ENCODE measurements at places on chromosomes 12 and 14. TPM values are rescaled to one million over a fixed set of nuclear protein-coding genes. Genes with fewer than 3 reads are reported as not detected.

RND1 gene
- total RNA-seq = 14.9 TPM

ATL1 gene
- total RNA-seq = 6.3 TPM

GRCh38 chr12:56839915-56840325 lies 76.8 kb downstream of the HSD17B6 start:
- no peak for DNase-seq

- no peak for DNase-seq
These were observed 245.8 kb upstream of the RMST start for GRCh38 chr12:97216848-97217247.

- DNase-seq = no peak
These were observed 17.4 kb upstream of the SLC10A1 start for GRCh38 chr14:69814397-69814796.

DNA sequence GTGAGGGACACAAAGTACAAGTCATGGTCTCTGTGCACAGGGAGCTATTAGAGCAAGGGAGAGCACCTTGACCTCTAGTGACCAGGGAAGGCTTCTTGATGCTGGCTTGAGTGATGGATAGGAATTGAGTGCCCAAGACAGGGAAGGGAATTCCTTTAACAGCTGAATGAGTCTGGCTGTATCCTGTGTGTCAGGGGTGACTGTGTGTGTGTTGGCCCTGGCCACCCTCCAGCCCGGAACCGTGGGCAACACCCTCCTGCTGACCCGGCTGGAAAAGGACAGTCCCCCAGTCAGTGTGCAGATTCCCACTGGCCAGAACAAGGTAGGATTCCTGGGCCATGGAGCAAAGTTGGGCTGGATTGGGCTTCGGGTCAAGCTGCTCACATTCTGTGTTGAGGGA lies 5.5 kb upstream of the PFDN5 start:
- DNase-seq = no peak

DNA sequence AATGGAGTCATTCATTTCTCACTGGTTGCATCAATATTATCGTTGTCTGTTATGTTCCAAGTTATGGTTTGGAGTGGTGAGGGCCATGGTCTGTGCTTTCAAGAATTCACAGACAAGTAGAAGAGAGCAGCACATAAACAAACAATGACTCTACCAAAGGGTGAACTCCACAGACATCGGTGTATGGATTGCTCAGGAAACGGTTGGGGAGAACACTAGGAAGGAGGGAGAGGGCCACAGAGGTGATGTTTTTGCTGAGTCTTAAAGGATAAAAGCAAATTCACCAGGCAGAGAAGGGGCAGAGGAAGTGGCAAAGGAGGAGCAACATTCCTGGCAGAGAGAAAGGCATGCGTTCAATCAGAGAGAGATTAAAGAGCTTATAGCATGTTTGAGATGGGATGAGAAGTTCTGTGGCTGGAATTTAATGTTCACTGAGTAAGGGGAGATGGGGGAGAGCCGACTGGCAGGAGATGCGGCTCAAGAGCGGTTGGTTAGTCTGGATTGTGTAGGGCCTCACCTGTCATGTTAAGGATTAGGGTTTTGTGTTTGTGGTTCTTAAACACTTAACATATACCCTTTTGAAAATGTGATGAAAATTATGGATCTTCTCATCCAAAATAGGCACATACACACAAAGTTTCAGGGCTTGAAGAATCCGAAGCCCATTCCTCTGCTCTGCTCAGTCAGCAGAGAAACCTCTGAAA lies 42.3 kb upstream of the FRMD6 start:
- no peak for DNase-seq

- no peak for DNase-seq
These were observed 238.0 kb upstream of the DDHD1 start for GRCh38 chr14:53391156-53391555.

- DNase-seq = no peak
These were observed 405.5 kb downstream of the MDGA2 start for GRCh38 chr14:47269756-47270492.

DNA sequence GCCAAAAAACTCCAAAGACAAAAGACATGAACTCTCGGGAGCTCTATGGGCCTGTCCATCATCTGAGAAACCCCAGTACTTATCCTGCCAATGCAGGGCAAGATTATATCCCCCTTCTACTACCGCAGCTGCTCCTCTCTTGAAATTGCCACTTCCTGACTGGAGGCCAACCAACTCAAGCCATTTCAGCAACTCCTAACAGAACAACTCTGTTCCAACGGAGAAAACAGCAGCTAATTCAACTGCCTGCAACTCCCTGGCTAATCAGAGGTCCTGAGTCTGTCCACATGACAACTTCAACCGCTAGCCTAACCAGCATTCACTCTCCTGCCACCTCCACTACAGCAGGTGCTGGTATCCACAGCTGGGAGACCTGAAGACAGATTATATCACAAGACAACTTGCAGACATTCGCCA lies 24.1 kb downstream of the CEP83 start:
- DNase-seq = no peak

CCDC197 gene
- total RNA-seq = not detected

GRCh38 chr14:105422695-105423487 lies 3.3 kb downstream of the MTA1 start:
- DNase-seq = no peak

GRCh38 chr12:64466178-64466577 lies 14.3 kb downstream of the TBK1 start:
- DNase-seq = no peak
